ENCODE measurements at places on chromosomes 7 and 10.

DNA sequence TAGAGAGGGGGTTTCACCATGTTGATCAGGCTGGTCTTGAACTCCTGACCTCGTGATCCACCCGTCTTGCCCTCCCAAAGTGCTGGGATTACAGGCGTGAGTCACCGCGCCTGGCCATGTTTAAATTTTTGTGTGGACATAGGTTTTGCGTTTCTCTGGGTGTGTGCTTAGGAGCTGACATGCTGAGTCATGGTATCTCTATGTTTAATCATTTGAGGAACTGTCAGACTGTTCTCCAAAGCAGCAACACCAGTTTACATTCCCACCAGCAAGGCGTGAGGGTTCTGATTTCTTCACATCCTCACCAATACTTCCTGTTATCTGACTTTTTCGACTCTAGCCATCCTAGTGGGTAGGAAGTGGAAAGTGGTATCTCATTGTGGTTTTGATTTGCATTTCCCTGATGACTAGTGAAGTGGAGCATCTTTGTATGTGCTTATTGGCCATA, 153.7 kb downstream of the DNAJB6 start:
- no peak for DNase-seq

GRCh38 chr7:108234281-108234680, 104.1 kb upstream of the LAMB4 start:
- no peak for DNase-seq

- no peak for DNase-seq
Observed at GRCh38 chr10:9895453-9895852, 1122.2 kb upstream of the CELF2 start.

DNA sequence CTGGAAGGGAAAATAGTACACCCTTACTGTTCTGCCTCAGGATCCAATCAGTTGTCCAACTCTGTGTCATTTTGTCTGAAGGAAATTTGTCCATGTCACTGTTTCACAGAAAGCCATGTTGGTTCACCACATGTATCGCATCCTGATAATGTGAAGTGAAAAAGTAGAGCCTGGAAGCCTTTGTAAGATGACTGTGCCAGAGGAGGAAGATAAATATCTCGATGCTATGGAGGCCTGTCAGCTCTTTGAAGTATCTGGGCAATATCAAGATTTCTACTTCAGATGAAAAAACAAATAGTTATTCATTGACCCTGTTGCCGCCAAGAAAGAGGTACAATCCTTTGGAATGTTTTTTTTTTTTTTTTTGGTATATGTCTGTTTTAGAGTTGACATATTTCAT, 270.5 kb downstream of the PHF14 start:
- DNase-seq = no peak

GRCh38 chr10:15367296-15368085, 3.6 kb downstream of the FAM171A1 start:
- DNase-seq = no peak

GRCh38 chr7:138892812-138893211, 88.4 kb downstream of the KIAA1549 start:
- no peak for DNase-seq
